ENCODE measurements at places on chromosomes 5 and 9.

GRCh38 chr9:122070728-122071515 lies 22.2 kb downstream of the TTLL11 start:
- DNase-seq, result no peak

DNA sequence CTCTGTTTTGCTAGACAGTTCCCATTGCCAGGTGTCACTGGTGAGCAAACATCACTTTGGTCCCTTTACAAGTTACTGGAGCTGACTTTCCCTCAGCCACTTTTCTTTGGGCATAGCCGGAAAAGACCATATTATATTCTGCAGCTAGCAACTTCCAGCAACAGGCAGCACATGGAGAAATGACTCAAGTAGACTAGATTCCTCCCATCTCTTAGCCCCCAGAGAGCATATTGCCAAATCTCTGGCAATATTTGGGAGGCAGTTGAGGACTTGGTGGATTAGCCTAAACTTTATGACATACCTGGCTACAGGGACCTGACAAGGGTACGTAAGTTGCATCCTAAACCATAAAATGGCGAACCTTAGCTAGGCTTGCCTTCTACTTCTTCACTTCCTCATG lies 204.7 kb upstream of the MPDZ start:
- no peak for DNase-seq

DNA sequence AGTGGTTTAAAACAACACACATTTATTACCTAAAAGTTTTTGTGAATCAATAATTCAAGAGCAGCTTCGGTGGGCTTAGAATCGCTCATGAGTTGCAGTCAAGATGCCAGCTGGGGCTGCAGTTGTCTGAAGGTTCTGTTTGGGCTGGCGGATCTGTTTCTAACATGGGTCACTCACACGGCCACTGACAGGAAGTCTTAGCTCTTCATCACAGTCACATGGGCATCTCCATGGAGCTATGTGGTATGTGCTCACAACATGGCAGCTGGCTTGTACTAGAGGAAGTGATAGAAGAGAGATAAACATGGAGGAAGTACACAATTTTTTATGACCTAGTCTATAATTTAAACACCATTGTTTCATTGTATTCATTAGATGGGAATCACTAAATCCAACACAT lies 11.2 kb downstream of the KLHL9 start:
- no peak for DNase-seq

GRCh38 chr5:81819556-81820317 lies 68.8 kb upstream of the SSBP2 start:
- DNase-seq, result no peak

DNA sequence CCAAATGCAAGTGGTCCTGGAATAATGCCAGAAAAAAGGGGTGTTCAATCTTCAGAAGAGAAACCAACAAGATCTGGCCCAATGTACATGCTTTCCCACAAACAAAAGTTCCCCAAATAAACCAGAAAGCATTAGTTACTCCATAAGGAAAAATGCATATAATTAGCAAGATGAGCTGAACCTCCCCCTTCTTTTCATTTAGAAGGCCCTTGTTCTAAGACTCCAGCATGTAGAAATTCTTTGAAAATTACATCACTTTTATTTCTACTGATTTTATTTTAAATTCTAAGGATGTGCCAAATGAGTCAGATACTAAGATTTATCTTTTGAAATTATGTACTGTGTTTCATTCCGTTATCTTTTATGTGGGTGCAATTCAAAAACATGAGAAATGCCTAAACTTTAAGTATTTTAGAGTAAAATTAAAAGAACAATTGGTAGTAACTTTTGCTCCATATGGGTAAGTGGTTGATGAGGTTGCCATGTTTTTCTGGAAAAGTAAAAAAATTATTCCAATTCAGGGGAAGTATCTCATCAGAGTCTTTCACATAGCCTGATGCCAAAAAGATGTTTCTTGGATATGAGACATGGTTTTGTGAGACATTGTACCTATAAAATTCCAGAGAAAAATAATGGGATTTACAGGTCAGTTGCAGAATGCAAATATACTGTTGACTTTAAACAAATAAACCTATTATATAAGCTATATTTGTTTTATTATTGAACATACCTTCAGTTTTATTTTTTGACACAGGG lies 106.5 kb upstream of the CCDC112 start:
- no peak for DNase-seq

DNA sequence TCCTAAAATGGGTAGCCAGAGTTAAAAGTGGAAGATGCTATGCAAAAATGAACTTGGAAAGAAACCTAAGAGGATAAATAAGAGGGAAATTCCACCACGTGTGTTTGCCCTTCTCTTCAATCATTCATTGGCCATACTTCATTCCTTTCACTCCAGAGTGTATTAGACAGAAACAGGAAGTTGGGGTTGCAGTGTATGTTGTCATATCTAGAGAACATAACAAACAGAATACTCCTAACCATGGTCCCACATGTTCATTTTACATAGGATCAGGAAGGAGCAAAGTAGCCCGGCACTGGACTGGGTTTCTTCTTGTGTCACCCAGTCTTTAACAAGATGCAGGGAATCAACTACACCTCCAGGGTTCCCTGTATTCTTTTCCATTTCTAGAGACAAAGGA lies 7.6 kb upstream of the GPBP1 start:
- DNase-seq, result no peak

DNA sequence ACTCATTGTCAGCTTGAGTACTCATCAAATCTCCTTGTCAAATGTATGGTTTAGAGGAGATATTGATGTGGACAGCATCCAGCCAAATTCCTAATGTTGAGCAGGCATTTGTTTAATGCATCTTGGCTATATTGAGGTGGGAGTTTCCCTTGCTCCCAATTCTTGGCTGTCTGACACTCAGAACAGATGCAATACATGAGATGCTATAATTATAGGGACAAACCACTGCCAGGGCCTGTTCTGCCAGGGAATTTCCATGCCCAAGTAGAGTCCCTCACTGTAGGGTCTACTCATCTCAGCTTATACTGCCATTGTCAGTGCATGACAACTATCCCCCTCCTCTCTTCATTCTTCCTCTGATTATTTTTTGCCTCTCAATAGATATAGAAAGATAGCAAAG lies 392.0 kb upstream of the KCNN2 start:
- DNase-seq, result no peak

- DNase-seq, result no peak
These were observed 162.1 kb downstream of the SMC2 start for GRCh38 chr9:104256031-104256695.

DNA sequence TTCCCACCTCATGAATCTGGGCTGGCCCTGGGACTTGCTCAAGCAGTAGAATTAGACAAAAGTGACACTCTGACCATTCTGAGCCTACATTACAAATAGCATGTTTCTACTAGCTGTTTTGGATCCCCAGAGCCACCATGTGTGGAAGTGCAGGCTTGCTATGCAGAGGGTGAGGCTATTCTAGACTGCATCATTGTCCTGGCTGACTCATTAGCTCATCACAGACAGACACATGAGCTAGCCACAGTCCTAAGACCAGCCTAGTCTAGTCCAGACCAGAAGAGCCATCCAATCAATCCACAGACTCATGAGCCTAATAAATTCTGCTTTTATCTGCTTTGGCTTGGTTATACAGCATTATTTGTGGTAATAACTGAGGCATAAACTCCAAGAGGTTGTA lies 351.9 kb downstream of the PRELID2 start:
- DNase-seq, result no peak

DNA sequence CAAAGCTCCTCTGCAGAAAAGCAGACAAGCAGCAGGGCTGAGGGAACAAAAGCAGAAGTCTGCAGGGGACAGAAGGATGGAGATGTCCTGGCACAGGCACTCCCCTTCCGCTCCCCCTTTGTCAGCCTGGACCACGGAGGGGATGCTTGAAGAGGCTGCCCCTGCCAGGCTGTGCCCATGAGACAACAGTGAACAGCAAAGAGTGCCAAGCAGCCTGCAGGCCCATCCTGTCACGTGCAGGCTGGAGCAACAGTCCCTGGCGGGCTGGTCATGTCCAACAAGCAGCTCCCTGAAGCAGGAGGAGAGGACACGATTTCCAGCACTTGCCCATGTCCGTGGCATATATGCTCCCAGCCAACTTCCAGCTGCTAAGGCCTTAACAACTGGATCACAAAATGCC lies 132.3 kb downstream of the IRX2 start:
- no peak for DNase-seq
